Thoracic aorta (tissue), 2 donors: ENCODE measurements at places on chromosomes 13 and 19.
A peak's percentile ranks its signal among the peaks of the same experiment; 100 is the strongest.

DNA sequence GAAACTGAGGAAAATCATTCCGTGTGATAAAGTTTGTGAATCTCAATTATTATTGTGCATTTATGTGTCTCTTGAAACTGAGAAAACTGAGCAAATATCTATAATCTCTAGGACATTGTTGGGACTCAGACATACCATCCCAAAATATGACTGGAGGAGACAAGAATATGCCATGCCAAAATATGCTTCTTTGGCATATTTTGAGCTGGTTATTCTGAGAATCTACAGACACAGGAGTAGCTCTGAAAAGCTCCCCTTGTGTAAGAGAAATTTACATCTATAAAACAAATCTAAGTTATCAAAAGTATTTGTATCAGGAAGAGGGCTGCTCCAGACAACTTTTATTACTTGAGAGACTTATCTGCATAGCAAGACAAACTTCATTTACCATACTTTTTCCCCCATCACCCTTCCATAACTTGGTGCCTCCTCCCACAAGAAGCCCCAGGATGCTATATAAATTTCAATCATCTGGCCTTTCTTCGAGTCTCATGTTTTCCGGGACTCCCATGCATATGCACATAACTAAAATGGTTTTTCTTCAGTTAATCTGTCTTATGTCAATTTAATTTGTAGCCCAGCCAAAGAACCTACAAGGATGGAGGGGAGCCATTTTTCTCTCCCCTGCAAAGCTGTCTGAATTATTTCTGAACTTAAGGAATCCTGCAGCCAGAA is 28.6 kb upstream of the NDFIP2 start:
- no peak for DNase-seq

GRCh38 chr13:71827241-71827640 is 39.8 kb downstream of the DACH1 start:
- no peak for DNase-seq

- DNase-seq = no peak
Observed at GRCh38 chr19:55212447-55212846, 3.1 kb upstream of the PTPRH start.

DNA sequence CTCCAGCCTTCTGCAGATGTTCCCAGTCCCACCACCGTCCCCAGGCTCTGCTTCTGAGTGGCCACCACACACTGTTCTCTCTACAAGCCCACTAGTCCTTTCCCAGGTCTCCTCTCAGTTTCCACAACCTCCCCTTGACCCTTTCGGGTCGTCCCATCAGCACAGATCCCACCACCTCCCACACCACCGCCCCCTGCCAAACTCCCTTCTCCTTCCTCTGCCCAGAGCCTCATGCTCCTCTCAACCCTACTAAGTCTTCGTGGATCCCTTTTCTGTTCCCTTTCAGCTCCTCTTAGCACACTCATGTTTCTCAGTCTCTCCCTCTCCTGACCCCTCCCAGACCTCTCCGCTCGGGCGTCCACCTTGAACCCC is 1.9 kb downstream of the NAPA start:
- DNase-seq = no peak

DNA sequence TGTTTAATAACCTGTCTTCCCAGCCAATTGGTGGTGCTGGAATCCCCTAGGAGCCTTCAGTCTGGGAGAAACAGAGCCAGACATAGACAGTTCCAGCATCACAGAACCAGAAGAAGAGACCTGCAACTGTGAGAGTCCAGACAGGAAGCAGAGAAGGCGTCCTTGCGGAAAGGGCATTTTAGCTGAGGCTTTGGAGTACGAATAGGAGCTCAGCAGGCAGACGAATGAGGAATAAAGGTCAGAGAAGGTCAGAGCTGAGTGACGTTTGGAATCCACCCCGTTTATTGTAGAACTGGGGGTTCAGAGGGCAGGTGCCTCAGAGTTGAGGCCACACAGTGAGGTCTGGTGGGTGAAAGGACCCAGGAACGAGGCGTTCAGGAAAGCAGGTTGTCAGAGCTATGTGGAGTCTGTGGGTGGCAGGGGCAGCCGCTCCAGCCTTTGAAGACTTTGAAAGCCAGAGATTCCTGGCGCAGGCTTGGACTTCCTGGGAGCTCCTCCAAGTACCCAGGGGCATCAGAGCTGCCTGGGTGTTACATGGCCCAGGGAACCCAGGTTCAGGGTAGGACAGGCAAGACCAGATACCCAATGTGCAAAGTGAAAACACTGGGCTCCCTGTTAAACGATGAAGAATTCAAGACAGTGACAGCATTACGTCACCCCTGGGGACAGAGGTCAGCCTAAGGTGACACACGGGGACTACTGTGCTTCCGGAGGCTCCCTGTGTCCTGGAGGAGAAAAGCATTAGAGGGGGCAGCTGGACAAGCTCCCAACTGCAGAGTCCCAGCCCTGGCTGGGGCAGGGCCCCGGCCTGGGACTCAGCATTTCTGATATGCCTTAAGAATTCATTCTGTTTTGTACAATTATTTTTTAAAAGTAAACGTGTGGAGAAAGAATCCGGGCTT is 5.5 kb downstream of the ARRDC2 start:
- DNase-seq = no peak

DNA sequence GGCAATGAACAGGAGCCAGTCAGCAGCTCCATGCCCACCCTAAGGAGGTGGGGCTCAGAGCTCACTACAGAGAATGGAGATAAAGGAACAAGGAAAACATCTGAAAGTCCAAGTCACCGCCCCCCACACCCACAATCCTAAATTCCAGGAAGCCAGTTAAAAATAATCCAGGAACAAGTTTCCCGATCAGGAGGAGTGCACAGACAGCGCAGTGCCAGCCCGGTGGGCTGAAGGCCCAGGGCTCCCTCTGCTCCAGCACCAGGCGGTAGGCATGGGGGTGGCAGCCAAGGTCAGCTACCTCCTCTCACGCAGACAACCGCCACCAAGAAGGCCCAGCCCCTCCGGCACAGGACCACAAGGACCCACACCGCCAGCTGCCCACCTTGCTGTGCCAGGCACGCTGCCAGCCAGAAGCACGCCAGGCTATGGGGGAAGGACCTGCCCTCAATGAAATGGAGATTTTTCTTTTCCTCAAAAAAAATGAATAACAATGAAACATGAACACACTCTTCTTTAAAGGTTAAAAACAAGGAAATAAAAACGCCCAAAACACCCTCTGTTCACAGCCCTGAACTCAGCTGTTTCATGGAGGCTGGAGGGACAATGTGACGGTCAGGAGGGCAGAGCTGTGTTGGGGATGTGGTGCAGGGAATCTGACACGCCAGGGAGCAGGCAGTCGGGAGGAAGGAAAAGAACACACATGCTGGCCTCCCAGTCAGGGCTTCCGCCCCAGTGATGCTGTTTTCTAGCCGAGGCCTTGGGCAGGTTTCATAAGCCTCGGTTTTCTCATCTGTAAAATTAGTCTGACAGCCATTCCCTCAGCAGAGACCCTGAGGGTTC is 11.0 kb downstream of the STK24 start:
- no peak for DNase-seq

DNA sequence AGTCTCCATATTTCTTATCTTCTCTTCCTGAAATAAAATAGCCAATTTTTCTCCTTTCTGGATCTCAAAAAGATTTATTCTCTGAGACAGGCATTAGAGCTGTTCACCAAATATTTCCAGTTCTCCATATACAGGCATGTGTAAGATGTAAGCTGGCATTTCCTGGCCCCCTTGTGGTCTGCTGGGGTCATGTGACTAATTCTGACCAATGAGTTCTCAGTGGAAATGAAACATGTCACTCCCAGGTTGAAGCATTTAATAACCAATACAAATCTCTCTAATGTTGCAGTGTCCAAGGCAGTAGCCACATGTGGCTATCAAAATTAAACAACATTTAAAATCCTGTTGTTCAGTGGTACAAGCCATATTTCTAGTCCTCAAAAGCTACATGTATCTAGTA is 14.8 kb upstream of the CACNA1A start:
- no peak for DNase-seq

GRCh38 chr19:54201980-54202379 is 1.3 kb downstream of the RPS9 start:
- no peak for DNase-seq

DNA sequence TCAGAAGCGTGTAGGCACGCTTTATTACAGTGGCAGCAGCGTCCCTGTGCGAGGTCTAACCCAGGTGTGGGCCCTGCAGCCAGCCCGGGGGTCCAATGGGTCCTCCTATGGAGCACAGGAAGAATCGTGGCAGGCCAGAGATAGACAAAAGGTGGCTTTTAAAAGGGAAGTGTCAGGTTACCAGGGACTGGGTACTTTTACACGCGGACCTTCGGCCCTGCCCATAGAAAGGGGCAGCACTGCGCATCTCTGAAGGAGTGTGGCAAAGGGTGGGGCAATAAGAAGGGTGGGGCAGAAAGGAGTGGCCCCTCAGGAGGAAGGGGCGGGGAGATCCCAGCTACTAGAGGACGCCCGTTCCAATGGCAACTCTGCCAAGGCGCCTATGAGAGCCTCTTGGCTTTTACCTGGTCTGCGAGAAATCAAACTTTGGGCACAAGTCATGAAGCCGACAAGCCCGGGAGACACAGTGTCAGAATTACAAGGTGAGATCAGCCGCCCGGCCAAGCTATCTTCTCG is 1419.8 kb downstream of the UQCRFS1 start:
- peak; percentile 39 for DNase-seq

DNA sequence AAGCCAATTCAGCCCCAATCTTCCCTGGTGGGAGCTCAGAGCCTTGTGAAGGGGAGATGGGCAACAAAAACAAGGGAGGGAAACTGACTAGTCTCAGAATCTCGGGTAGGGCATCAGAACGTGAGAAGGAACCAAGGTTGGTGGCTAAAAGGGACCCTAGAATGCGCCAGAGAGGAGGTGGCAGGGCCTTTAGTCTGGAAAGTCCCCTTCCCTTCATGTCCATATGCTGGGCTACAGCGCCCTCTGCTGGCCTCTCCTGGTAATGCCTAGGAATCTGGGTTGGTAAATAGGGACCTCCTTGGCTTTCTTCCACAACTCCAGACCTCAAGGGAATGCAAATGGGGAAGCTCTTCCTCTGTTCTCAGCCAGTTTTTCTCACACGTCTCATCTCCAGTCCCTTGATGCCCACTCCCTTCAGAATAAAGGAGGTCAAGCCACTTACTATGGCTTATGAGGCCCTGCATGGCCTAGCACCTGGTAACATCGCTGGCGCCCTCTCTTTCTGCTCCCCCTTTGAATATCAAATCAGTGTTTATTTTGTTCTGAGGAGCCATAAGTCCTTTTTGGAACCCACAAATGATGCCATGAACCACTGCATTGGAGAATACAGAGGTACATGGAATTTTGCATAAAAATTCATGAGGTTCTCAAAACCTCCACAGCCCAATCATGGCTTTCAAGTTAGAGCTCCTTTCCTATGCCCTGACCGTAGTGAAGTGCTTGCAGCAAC is 1.4 kb upstream of the CCDC97 start:
- peak; percentile 91 for DNase-seq

GRCh38 chr19:28705008-28705407 is 507.9 kb downstream of the UQCRFS1 start:
- no peak for DNase-seq

GRCh38 chr19:5271145-5271544 is 69.5 kb downstream of the PTPRS start:
- DNase-seq = no peak

DNA sequence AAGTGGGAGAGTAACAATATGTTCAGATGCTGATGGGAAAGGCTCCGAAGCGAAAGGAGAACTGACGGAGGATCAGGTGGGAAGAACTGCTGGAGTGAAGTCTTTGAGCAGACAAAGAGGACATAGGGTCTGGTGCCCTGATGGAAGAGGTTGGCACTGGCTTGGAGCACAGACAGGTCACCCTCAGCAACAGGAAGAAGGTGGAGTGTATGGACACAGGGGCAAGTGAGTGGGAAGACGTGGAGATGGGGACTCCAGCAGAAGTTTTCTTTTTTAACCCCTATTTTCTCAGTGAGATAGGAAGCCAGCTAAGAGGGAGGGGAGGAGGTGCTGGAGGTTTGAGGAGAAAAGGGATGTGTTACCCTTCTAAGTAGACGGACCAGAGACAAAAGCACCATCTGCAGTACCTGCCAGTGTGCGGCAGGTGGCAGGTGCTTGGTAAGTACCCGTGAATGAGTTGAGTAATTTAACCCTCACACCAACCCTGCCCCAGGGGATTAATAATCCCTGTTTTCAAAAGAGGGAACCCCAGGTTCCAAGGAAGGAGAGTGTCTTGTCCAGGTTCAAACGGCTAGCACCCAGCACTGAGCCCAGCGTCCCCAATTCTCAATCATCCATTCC is 11.2 kb downstream of the HAS1 start:
- DNase-seq = no peak

DNA sequence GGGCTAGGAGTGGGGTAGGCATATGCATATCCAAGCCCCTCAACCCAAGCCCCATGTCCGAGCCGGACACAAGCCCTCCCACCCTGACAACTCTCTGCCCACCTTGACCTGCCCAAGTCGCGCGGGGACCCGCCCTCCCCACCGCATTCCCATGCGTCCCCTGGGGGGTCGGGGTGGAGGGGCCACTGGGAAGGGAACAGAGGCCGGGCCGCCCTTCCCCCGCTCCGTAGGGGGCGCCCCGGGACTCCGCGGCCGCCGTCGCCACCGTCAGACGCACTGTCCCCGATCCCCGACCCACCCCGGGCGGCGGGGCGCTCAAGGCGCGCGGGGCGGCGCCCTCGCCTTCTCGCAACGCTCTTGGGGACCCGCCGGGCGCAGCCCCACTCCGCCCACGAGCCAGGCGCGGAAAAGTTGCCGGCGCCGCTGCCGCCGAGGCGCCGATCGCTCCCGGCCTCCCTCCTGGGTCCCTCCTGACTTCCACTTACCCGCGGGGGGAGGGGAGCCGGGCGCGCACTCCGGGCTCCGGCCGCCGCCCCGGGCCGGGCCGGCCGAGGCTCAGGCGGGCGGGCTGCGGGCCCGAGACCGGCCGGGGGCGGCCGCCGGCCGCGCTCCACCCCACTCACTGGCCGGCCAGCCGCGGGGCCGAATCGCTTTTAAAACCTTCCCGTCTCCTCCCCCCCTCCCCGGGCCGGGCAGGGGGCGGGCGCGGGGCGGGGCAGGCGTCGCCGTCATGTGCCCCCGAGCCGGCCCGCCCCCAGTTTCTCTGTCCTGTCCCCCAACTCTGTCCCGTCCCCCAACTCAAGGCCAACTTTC is 34.4 kb upstream of the NANOS3 start:
- DNase-seq = peak; percentile 70

DNA sequence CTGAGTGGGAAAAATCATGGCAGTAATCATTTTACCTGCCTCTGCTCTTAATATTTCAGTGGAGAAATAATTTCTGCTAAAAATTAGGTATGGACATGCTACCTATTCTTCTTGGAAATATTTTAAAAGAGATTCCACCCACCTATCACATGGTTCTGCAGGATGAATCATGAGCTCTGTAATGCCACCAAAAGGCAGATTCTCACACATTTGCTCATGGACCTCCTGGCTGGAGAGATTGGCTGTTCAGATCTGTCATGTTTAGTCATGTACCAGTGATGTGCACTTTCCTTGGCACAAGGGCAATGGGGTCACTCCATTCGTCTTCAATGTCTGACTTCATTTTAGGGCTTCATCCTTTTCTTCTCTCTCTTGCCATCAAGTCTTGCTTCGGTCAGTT is 101.8 kb upstream of the MBNL2 start:
- no peak for DNase-seq

- DNase-seq = no peak
Observed at GRCh38 chr13:99666146-99666805, 165.0 kb downstream of the TM9SF2 start.

GRCh38 chr19:6579450-6580178 is 11.3 kb downstream of the CD70 start:
- DNase-seq = no peak
